Naive thymus-derived CD8-positive, alpha-beta T cell (primary cell): ENCODE measurements at places on chromosomes 13 and 19. TPM values are rescaled to one million over a fixed set of nuclear protein-coding genes. Genes with fewer than 3 reads are reported as not detected.

MYH14 gene
- not detected for total RNA-seq

APOC4 gene
- not detected for total RNA-seq

CCDC70 gene
- total RNA-seq, result not detected

CABP5 gene
- total RNA-seq, result not detected

DNA sequence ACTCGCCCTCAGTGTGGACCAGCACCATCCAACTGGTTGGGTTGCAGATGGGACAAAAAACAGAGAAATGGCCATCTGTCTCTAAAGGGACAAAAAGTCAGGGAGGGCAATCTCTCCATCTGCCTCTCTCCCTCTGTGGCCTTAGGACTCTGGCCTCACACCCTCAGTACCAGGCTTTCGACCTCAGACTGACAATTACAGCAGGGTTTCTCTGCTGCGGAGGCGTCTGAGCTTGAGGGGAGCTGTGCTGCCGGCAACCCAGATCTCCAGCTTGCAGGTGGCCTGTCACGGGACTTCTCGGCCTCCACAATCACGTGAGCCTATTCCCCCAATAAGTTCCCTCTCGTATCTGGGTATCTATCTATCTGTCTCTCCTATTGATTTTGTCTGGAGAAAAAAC lies 27.7 kb downstream of the MLLT1 start:
- peaks cover 37% of the 10 kb centered on the region for H3K36me3 ChIP-seq
- H3K27ac ChIP-seq, result no peak overlapping the region
- no peaks in the 10 kb centered on the region for H3K27me3 ChIP-seq
- H3K4me3 ChIP-seq, result no peak overlapping the region
- peaks cover 45% of the 10 kb centered on the region for H3K4me1 ChIP-seq

DNA sequence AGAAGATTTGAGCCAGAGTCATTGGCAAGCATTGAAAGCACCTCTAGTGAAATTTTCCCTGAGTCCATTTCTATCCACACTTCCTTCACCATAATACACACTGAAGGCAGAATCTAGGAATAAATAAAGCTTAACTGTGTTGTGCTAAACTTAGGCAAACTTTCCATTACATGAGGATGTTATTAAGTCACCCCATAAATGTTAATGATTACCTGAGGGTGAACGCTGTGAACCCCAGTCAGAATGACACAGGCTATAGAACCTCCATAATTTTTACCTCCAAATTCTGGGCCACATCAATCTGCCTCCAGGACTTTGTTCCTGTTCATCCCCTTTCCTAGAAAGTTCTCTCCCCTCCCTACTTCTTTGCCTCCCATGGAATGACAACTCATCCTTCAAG lies 71.0 kb downstream of the RAP2A start:
- H3K4me1 ChIP-seq, result no peaks in the 10 kb centered on the region
- no peaks in the 10 kb centered on the region for H3K36me3 ChIP-seq
- no peak for DNase-seq
- H3K4me3 ChIP-seq, result no peak overlapping the region

GRCh38 chr13:80359414-80359777 lies 18.5 kb upstream of the SPRY2 start:
- no peaks in the 10 kb centered on the region for H3K36me3 ChIP-seq
- no peak for DNase-seq
- no peaks in the 10 kb centered on the region for H3K27me3 ChIP-seq
- no peaks in the 10 kb centered on the region for H3K4me1 ChIP-seq
- no peak overlapping the region for H3K4me3 ChIP-seq

GRCh38 chr19:28242317-28242927 lies 970.5 kb downstream of the UQCRFS1 start:
- no peaks in the 10 kb centered on the region for H3K36me3 ChIP-seq
- H3K4me3 ChIP-seq, result no peak overlapping the region

DNA sequence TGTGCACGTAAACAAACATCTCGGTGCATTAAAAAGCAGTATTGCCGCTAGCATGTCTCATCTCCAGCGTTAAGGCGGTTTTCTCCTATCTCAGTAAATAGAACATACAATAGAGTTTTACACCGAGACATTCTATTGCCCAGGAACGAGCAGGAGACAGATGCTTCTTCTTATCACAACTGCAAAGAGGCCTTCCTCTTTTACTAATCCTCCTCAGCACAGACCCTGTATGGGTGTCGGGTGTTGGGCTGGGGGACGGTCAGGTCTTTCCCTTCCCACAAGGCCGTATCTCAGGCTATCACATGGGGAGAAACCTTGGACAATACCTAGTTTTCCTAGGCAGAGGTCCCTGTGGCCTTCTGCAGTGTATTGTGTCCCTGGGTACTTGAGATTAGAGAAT lies 21.2 kb downstream of the ZNF233 start:
- no peak overlapping the region for H3K4me3 ChIP-seq
- H3K36me3 ChIP-seq, result peaks cover 20% of the 10 kb centered on the region
- H3K27me3 ChIP-seq, result no peaks in the 10 kb centered on the region

DNA sequence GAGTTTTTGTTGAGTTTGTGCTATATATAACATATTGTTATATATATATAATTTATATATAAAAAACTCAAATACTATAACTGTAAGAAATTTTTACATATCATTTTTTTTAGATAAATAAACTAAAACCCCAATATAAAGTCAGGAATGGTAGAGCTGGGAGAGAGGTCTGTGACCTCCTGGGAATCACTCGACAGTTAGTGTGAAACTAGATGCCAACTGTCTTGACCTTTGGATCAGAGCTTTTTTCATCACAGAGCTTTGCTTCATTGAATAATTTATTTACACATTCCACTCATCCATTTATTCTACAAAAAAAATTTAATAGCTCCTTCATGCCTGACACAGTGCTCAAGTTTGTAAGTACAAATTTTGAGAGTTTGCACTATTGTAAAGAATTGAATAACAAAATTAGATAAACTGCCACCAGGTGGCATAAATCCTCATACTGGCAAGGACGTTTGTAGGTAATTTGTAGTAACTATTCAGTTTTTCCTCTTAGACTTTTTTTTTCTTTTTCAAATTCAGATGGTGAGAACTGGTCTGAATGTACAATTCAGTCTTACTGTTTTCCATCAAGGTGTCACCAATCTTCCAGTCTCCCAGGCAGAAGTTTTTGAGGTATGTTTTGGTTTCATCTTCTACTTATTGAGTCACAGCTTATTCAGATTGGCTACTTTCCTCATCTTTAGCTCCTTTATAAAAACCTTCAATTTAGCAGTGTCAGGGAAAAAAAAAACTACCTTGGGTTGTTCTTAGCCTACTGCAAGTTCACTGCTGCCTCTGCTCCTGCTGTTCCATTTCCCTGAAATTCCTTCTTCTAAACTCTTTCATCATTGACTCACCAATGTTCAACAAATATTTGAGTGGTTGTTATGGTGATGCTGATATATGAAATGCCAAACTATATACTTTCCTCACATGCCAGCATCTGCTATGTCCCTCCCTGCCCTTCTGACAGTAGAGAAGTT lies 28.7 kb downstream of the LACC1 start:
- H3K27me3 ChIP-seq, result no peaks in the 10 kb centered on the region
- H3K4me3 ChIP-seq, result no peak overlapping the region
- H3K36me3 ChIP-seq, result no peaks in the 10 kb centered on the region
- no peak for DNase-seq
- H3K4me1 ChIP-seq, result peaks cover 1% of the 10 kb centered on the region
